Keratinocyte (primary cell): ENCODE measurements at places on chromosomes 11 and 22.

DNA sequence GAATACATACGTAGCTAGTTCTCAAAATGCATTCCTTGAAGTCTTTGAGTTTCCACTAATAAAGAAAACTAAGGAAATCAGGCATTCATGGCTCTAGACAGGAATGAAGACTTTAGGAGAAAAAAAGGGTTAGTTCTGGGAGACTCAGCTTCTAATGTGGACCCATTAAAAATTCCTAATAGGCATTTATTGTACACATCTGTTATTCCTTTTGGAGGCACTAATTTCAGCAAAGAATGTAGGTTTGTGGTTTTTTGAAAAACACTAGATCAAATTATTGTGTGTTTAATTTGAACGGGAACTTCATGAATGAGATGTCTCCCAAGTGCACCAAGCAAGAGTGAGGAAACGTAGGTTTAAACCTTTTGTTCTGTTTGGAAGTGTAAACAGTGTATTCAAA, 42.7 kb downstream of the PARVA start:
- DNase-seq = no peak

DNA sequence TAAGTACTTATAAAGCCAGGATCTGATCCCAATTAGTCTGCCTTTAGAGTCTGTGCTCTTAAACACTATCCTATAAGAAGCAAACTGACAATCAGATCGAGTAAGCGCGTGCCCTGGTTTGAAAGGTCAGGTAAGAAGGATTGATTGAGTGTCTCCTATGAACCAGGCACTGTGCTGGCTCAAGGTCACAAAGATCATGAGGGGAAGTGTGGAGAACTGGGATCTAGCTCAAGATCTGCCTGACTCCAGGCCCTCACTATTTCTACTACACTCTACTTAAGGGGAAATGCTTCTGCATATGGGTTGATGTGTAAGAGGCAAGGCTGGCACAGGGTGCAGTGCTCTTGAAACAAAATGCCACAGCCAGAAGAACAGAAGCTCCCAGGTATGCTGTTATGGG, 77.0 kb downstream of the ME3 start:
- DNase-seq = no peak

DNA sequence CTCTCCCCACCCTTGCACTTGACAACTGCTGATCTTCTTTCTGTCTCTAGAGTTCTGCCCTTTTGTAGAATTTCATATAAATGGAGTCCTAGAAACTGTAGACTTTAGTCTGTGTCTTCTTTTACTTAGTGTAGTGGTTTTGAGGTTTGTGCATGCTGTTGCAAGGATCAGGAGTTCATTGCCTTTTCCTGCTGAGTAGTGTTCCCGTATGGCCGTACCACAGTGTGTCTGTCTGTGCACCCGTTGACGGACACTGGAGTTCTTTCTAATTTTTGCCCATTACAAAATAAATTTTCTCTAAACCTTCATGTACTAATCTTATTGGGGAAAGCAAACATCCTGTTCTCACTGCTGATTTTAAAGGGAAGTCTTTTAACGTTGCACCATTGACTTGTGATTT, 138.1 kb downstream of the TBC1D22A start:
- no peak for DNase-seq

DNA sequence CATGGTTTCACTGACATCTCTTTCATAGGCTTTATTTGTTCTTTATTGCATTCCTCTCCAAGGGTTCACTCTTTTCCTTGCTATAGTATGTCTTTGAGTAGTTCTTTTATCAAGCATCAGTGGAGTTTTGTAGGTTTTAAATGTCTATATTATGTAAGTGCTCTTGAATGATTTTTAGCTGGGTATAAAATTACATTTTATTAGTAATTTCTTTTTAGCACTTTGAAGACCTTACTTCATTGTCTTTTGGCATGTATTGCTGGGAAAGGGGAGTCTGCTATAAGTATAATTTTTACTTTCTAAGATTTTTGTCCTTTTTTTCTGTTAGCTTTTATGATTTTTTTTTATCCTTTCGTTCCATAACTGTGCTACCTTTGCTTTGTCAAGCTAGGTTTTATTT, 25.5 kb upstream of the CAT start:
- DNase-seq = no peak
